HCT116 (cell line): ENCODE measurements at places on chromosomes 7 and 10. TPM values are rescaled to one million over a fixed set of nuclear protein-coding genes. Genes with fewer than 3 reads are reported as not detected.

- no peak overlapping the region for H3K4me3 ChIP-seq
- H3K4me1 ChIP-seq = peaks cover 9% of the 10 kb centered on the region
- H3K36me3 ChIP-seq = no peaks in the 10 kb centered on the region
- H3K27ac ChIP-seq = no peak overlapping the region
Measured at GRCh38 chr7:15130666-15131541, 228.4 kb upstream of the DGKB start.

GRCh38 chr10:95741807-95742467, 14.0 kb upstream of the ENTPD1 start:
- H3K27ac ChIP-seq = no peak overlapping the region
- H3K4me1 ChIP-seq = 0 out of 2 replicates have a peak, but pooled peaks cover 3% of the 10 kb centered on the region
- H3K36me3 ChIP-seq = no peaks in the 10 kb centered on the region
- no peak for DNase-seq
- H3K4me3 ChIP-seq = no peak overlapping the region

- no peak overlapping the region for H3K4me3 ChIP-seq
- no peak for DNase-seq
- H3K36me3 ChIP-seq = no peaks in the 10 kb centered on the region
- no peaks in the 10 kb centered on the region for H3K27me3 ChIP-seq
Measured at GRCh38 chr10:4270116-4270515, 485.1 kb upstream of the KLF6 start.

- no peaks in the 10 kb centered on the region for H3K36me3 ChIP-seq
- H3K27ac ChIP-seq = no peak overlapping the region
Measured at GRCh38 chr10:31466313-31466712, 147.3 kb downstream of the ZEB1 start.

- DNase-seq = no peak
- H3K36me3 ChIP-seq = no peaks in the 10 kb centered on the region
- H3K4me3 ChIP-seq = no peak overlapping the region
- no peak overlapping the region for H3K27ac ChIP-seq
- H3K27me3 ChIP-seq = no peaks in the 10 kb centered on the region
- no peaks in the 10 kb centered on the region for H3K4me1 ChIP-seq
Measured at GRCh38 chr10:132787495-132788179, 1.7 kb upstream of the NKX6-2 start.

DNA sequence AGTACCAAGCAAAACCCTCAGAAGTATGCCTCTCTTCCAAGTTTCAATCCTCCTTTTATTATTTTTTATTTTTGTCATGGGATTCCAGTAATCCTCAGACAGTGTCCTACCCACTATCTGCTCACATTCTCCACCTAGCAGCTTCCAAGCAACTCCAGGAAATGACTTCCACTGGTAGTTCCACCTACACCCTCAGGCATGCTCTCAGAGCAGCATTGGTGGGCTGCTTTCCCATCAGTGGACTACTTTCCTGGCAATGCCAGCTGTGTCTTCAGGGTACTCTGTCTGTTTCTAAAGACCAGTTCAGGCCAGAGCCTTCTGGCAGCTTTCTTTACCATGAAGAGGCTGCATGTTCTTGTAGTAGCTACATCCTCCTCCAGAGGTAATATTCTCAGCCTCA, 244.0 kb downstream of the HGF start:
- no peaks in the 10 kb centered on the region for H3K27me3 ChIP-seq
- no peak for DNase-seq
- H3K36me3 ChIP-seq = no peaks in the 10 kb centered on the region
- no peak overlapping the region for H3K27ac ChIP-seq
- no peaks in the 10 kb centered on the region for H3K4me1 ChIP-seq
- H3K4me3 ChIP-seq = no peak overlapping the region

- no peaks in the 10 kb centered on the region for H3K27me3 ChIP-seq
- no peak for DNase-seq
- H3K4me1 ChIP-seq = no peaks in the 10 kb centered on the region
Measured at GRCh38 chr7:12281038-12281437, 69.9 kb downstream of the TMEM106B start.

DNA sequence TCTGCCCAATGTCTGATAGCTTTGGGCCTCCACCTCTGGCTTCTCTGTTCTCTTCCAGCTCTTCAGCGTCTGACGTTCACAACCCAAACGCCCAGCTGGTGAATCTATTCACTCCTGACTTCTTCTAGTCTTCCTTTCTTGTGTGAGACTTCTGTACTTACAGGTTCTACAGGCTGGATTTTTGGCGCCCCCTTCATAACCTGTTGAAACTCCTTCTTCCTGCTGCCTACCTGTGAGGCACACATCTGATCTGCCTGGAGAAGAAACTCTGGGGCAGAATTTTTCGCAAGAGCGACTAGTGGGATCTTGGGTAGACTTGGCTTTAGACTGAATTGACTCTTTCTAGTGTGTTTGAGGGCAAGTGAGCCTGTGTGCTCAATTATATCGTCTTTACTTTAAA, 249.3 kb downstream of the REEP3 start:
- no peaks in the 10 kb centered on the region for H3K27me3 ChIP-seq
- no peak for DNase-seq
- no peaks in the 10 kb centered on the region for H3K36me3 ChIP-seq
- H3K4me1 ChIP-seq = no peaks in the 10 kb centered on the region
- no peak overlapping the region for H3K4me3 ChIP-seq

GRCh38 chr10:36531621-36532020, 593.8 kb upstream of the ANKRD30A start:
- H3K4me3 ChIP-seq = no peak overlapping the region
- H3K27ac ChIP-seq = no peak overlapping the region
- no peaks in the 10 kb centered on the region for H3K36me3 ChIP-seq
- no peaks in the 10 kb centered on the region for H3K4me1 ChIP-seq
- DNase-seq = no peak

- H3K36me3 ChIP-seq = no peaks in the 10 kb centered on the region
- no peaks in the 10 kb centered on the region for H3K4me1 ChIP-seq
- H3K4me3 ChIP-seq = no peak overlapping the region
- no peak for DNase-seq
- no peak overlapping the region for H3K27ac ChIP-seq
Measured at GRCh38 chr10:44341886-44342285, 43.0 kb downstream of the CXCL12 start.

- no peaks in the 10 kb centered on the region for H3K27me3 ChIP-seq
- H3K4me1 ChIP-seq = peaks cover 9% of the 10 kb centered on the region; the same call in 1 of the 2 replicates
- H3K36me3 ChIP-seq = peaks cover 11% of the 10 kb centered on the region; the same call in 1 of the 2 replicates
- no peak overlapping the region for H3K4me3 ChIP-seq
Measured at GRCh38 chr10:114498413-114499111, 94.3 kb upstream of the AFAP1L2 start.

DNA sequence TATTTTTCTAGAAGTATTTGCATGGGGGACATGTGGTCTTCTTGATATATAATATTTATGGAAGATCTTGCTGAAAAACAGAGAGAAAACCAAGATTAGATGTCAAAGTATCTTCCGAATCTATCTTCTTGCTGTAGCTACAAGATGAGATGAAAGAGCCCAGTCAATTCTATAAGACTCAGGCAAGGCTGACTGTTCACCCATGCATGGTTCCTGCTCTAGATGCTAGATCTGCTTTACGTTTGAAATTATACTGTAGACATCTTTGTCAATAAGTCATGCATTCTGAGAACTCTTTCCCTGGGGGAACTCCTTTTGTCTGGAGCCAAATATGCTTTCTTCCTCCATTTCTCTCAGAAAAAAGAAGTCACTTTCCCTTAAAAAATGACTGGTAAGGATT, 1292.0 kb downstream of the XPNPEP1 start:
- no peak overlapping the region for H3K27ac ChIP-seq
- H3K27me3 ChIP-seq = no peaks in the 10 kb centered on the region
- no peaks in the 10 kb centered on the region for H3K36me3 ChIP-seq
- no peak overlapping the region for H3K4me3 ChIP-seq

DNA sequence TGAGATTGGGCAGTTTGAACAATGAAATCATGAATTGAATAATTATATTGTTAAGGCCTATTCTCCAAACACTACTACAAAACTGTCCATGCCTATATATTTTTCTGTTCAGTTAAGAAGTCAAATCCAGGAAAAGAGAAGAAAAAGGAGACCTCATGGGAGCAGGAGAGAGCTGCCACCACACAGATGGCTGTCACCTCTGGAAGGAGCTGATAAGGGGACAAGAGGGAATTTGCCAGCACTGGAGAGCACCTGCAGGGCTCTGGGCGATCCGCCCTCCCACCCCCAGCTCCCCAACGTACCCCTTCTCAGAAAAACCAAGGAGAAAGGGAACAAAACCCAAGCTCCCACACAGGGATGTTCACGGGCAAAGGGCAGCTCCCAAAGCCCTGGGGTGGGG, 227.8 kb downstream of the TNS3 start:
- no peaks in the 10 kb centered on the region for H3K27me3 ChIP-seq
- H3K4me3 ChIP-seq = no peak overlapping the region
- H3K27ac ChIP-seq = no peak overlapping the region
- no peaks in the 10 kb centered on the region for H3K36me3 ChIP-seq

GRCh38 chr7:134781171-134781570, 1.7 kb downstream of the CALD1 start:
- no peaks in the 10 kb centered on the region for H3K4me1 ChIP-seq
- peaks cover 7% of the 10 kb centered on the region; the same call in 1 of the 2 replicates for H3K27me3 ChIP-seq
- DNase-seq = no peak
- H3K27ac ChIP-seq = no peak overlapping the region
- H3K36me3 ChIP-seq = no peaks in the 10 kb centered on the region

DNA sequence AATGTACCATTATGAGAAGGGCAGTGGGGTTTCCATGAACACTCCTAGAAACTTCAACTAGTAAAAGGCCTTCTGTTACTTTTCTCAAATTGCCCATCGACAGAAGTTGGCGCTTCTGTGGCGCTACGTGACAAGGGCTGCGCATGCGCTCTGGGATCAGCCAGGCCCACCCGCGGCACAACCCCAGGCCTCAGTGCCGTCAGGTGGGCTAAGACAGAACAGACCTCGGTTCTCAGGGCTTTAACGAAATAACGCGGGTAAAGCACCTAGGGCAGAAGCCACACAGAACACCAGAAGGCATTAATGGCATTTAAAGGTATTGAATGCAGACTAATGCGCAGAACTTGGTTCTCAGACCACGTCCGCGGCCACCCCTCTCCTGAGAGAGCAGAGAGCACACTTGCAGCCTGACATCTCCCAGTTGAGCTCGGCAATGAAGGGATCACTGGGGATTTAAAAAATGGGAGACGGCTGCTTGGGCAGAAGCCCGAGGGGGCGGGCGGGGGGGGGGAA, 67.6 kb upstream of the CTNNA3 start:
- H3K4me3 ChIP-seq = no peak overlapping the region
- no peak for DNase-seq
- no peaks in the 10 kb centered on the region for H3K36me3 ChIP-seq
- H3K27ac ChIP-seq = no peak overlapping the region
- no peaks in the 10 kb centered on the region for H3K27me3 ChIP-seq
- H3K4me1 ChIP-seq = peaks cover 30% of the 10 kb centered on the region

- H3K4me3 ChIP-seq = no peak overlapping the region
- no peaks in the 10 kb centered on the region for H3K27me3 ChIP-seq
- H3K27ac ChIP-seq = no peak overlapping the region
- no peak for DNase-seq
- H3K36me3 ChIP-seq = no peaks in the 10 kb centered on the region
Measured at GRCh38 chr7:139726485-139726869, 51.3 kb downstream of the HIPK2 start.

Gene CLDN3
- total RNA-seq = 19.2 TPM

Gene HOXA1
- total RNA-seq = 2.8 TPM

Gene EBF3
- 0.12 TPM for total RNA-seq

Gene NPFFR1
- total RNA-seq = 0.02 TPM

Gene ITGA8
- total RNA-seq = 0.02 TPM

Gene GPR15LG
- not detected for total RNA-seq

Gene ADAM12
- not detected for total RNA-seq
